NCI-H526 (cell line): ENCODE measurements at places on chromosomes 5 and 9.

DNA sequence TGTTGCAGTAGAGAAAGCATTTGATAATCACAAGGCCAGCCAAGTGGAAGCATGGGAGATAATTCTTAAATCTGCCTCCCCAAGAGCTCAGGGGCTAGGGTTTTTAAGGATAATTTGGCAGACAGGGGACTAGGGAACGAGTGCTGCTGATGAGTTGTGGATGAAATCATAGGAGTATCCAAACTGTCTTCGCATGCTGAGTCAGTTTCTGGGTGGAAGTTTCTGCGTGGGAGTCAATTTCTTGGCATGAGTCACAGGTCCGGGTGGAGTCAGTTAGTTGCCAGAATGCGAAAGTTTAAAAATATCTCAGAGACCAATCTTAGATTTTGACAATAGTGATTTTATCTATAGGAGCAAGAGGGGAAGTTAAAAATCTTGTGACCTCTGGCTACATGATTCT is 112.6 kb downstream of the TMC1 start:
- DNase-seq: no peak

DNA sequence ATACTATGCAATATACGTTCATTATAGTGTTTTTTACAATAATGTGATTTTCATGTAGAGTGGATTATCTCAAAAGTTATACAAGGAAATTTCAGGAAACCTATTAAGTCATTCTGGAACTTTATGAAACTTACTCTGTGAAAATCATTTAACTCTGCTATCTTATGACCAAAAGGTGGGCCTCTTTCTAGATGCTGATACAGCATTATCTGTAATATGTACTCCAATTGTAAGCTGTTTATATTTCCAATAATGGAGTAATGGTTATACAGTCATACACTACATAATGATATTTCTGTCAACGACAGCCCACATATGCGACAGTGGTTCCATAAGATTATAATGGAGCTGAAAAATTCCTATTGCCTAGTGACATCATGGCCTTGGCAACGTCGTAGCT is 18.8 kb upstream of the PCSK5 start:
- DNase-seq: no peak

- DNase-seq: peak; percentile 5
Observed at GRCh38 chr5:126912616-126913200, 117.7 kb downstream of the MARCHF3 start.

- DNase-seq: peak; percentile 71
Observed at GRCh38 chr5:148179234-148179824, 11.0 kb downstream of the SPINK14 start.

DNA sequence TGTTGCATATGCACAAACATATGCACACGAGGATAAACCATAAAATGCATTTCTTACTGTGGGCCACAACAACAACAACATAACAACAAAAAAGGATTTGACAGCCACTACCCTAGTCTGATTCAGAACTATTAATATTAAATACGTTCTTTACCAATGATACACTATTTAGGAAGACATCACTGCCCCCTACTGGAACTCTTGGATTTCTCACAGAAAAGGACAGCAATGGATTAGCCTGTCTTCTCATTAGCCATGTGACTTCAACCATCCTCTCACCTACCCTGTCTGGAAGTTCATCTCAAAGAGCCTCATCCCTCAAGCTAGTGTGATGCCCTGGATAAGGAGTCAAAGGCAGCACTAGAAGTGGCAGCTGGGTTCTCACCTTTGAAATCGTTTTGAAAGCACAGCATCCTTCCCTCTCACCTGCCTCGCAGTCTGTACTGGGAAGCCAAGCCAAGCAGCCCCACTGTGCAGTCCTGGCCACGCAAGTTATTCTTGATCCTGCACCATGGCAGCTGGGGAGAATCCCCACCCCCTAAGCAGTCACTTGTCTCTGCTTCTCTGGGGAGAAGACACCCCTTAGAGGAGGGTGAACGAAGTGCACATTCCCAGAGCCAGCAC is 64.6 kb downstream of the SH3TC2 start:
- DNase-seq: peak; percentile 80

- no peak for DNase-seq
Observed at GRCh38 chr9:125169895-125170294, 19.7 kb downstream of the PPP6C start.

GRCh38 chr5:10481241-10481935 is 39.7 kb downstream of the ROPN1L start:
- DNase-seq: peak; percentile 86

DNA sequence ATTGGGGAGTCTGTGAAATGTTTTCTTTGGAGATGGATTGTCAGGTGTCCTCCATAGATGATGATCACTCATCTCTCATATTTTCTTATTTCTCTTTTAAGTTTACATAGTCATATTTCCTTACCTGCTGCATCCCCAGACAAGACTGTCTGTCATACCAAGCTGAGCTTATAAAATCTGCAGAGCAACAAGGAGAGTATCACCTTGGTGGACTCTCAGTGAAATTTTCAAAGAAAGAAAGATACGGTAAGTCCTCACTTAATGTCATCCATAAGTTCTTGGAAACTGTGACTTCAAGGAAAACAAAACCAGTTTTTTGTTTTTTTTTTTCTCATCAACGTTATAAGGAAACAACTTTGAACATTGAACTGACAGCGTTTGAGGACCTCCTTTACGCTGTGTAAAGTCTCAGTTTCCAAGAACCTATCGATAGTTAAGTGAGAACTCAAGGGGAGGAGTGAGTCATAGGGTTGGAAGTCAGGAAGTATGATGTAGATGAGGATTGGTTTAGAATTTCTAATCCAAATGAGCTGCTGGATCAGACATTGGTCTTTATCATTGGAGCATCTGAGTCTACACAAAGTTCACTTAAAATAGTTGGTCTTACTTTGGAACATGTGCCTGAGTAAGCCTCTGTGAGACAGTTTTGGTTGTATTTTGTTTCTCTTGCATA is 45.5 kb downstream of the SPIN1 start:
- DNase-seq: no peak

DNA sequence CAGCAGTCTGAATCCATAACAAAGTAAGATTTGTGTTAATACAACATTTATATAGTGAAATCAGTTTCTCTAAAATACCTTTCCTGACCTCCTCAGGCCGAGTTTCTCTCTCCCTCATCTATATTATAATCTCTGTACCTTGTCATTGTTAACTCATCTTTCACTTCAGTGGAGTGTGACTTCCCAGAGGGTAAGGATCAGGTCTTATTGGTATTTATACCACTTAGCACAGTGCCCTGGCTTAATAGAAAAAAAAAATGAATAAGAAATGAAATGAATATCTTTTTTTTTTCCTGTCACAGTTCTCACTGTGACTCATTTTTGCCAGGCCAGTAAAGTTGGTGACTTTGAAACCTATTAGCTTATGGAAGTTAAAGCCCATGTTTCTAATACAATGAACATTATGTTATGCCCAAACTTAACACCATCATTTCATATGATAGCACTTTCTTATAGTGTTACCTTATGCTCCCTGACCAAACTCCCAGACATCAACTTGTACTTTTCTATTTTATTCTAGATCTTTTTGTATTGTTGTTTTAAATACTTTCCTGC is 90.1 kb downstream of the NR3C1 start:
- no peak for DNase-seq

DNA sequence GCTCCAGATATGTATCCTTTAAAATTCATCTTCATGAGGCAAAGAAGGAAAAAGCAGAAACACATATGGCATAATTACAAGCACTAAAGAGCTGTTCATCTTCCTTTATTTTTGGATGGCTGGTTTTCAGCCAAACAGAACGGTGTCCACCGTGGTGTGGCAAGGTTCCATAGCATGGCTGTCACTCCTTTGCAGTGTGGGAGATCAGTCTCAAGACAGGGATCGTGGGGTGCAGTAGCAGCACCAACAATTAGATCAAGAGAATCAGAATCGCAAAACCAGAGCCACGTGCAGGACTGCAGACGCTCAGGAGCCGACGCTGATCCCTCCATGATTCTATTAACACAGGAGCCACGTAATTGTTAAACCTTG is 79.5 kb downstream of the SEMA4D start:
- no peak for DNase-seq

GRCh38 chr9:77759391-77759790 is 111.3 kb upstream of the GNA14 start:
- DNase-seq: no peak

- peak; percentile 24 for DNase-seq
Observed at GRCh38 chr9:137046088-137046787, at the start of gene NPDC1. Gene NPDC1, minus strand, starts transcription at chr9:137046177. Its CDS starts 188 bp downstream, at chr9:137045989.

- no peak for DNase-seq
Observed at GRCh38 chr5:6565492-6565891, 67.4 kb downstream of the NSUN2 start.

- DNase-seq: no peak
Observed at GRCh38 chr9:130366072-130366471, 78.7 kb upstream of the ASS1 start.

- no peak for DNase-seq
Observed at GRCh38 chr9:69798744-69799143, 21.9 kb upstream of the CFAP95 start.
